Stimulated activated CD8-positive, alpha-beta memory T cell treated with anti-CD3 and anti-CD28 coated beads, Interleukin-12 subunit alpha, Interleukin-12 subunit beta, amount 100 ng/mL, for 4 hours (primary cell): ENCODE measurements at places on chromosomes 12 and 14.

GRCh38 chr12:95083471-95083870, 10.1 kb upstream of the NR2C1 start:
- no peak for DNase-seq

GRCh38 chr12:110174373-110174996, 50.3 kb downstream of the IFT81 start:
- no peak for DNase-seq

- DNase-seq, result no peak
These were observed 1.1 kb upstream of the HOXC4 start for GRCh38 chr12:54052438-54053002.

DNA sequence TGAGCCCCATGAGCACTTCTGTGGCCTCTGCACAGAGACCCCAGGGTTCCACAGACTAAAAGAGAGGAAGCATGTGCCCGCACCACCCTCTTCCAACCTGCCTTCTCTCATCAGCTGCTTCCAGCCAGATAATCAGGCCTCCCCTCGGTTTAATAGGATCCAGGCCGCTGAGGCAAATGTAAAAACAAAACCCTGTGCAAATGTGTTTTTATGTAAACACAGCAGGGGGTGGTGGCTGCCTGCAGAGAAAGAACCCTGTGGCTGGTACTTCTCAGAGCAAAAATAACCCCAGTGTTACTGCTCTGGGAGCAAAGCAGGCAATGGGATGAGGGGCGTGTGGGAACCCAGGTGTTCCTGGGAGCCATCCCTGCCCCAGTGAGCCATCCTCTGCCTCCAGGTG, 46.2 kb downstream of the WSCD2 start:
- DNase-seq, result no peak

DNA sequence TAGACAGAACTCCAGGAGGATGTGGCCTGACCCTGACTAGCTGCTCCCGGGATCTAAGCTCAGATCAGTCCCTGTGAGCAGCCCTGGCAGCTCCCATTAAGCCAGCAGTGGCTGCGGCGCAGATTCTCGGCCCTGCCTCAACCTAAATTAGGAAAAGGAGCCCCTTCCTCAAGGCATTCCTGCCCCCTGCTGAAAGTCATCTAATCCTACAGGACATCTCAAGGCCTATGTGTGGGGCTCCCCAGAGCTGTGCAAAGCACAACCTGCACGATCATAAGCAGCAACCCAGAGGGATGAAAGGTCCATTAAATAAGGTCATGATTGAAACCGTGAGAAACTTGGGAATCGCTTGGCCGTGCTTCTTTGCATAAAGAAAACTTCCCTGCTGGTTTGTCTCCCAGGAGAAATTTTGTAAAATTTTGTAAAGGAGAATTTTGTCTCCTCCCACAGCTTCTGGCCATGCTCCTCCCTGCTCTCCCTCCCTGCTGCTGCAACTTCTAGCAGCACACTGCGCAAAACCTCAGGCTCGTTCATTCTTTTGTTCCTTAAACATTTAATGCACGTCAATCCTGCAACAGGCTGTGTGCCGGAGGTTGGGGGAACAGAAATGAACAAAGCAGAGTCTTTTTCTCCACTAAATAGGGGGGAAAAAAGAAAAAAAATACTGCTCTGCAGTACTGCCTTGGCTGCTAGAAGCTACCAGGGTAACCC, 96.6 kb upstream of the SLC35F4 start:
- DNase-seq, result no peak

GRCh38 chr12:122215771-122216170, 10.1 kb downstream of the DIABLO start:
- no peak for DNase-seq

- DNase-seq, result no peak
These were observed 56.0 kb downstream of the RASSF3 start for GRCh38 chr12:64666054-64666914.

DNA sequence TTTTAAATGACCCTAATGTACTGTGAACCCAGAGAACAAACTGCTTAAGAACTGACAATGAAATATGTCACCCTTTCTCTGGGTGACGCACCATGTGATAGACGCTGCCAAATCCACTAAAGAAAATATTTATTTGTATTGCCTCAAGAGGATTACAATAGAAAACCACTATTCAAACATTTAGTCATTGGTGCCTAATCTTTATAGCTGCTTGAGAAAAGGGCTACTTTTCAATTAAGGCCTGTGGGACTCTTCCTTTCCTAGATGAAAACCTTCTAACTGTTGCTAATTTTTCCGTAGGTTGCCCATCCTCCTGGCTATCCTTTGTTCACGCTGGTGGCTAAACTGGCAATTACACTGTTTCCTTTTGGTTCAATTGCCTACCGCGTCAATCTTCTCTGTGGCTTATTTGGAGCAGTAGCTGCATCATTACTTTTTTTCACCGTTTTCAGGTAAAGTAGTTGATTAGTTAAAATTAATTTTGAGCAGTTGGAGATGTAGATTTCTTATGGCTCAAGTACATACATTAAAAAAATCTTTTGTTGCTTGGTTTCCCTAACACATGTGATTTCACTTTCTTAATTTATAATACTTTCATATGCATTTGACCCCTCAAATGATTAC, 6.0 kb downstream of the TMEM260 start:
- no peak for DNase-seq

DNA sequence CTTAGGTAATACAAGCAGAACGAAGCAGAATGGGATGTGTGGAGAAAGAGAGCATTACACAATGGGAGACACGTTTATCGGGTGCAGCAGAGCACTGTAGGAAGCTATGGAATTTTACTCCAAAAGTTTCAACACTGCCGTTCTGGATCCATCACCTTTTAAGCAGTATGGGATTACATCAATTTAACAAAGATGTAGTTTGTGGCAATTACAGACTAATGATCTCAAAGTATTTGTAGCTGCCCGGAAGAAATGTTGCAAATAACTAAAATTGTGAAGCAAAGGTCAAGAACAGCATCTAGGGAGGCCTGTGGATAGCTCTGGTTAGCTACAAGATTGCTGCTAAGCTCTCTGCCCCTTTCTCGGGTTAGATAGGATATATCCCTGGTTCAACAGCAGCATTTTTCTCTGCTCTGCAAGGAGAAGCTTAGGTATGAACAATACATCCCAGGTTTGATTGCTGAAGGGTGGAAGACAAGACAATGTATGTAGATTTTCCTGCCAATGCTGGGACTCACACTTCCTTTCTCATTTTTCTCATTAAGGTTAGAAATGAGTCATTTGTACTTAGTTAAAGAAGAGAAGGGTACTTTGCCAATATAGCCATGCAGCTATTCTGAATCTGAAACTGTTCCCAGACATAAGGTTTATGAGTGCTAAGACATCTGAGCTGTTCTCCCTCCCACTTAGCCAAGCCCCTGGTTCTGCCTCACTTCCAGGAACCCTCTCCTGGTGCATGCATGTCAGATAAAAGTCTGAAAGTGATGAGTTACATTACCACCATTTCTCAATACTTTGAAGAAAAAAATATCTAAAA, 75.0 kb upstream of the HIF1A start:
- no peak for DNase-seq

DNA sequence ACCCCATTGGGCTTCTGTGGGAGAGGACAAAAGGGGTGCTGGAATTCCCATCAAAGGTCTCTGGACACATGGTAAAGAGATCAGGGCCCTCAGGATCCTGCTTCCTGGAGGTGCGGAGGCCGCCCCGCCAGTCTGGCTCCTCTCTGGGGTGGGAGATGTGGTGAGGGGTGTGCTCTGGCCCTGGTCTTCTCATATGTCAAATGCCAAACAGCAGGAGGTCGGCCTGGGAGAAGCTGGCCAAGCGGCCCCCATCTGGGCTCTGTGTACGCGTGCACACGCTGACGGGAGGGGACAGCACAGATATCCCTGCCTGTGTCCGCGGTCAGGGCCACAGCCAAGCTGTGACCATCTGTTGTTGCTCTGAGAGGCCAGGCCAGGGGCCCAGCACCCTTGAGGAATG, 14.1 kb downstream of the FIGNL2 start:
- DNase-seq, result no peak

- DNase-seq, result no peak
These were observed 114.3 kb downstream of the KSR2 start for GRCh38 chr12:117854339-117855012.

GRCh38 chr14:94360945-94361565, 27.3 kb downstream of the SERPINA1 start:
- no peak for DNase-seq

DNA sequence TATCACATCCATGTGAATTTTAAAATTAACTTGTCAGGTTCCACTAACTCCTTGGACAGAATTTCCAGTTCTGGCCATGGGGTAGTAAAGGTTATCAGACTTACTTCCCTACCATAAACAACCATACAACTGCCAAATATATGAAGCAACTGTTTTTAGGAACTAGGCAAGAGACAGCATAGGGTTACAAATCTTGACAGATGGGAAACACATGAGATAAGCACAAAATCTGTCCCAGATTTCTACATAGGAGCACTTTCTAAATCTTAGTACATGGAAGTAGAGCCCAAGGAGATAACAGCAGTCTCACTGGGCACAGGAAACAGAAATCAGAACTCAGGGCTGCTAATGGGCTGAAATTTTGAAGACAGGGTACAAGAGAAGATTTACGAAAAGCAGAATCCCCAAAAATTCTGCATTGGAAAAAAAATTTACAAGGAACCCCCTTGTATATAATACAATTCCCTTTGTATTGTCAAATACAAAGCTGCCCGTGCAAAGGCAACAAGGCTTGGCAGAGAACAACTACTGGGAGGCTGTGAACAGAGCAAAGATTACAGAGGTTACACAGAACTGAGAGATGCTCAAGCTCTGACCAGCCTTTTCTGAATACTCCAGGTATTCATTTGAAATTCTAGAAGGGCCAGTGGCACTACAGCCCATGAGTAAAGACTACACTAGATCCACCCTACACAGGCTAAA, 43.2 kb downstream of the GALNT4 start:
- no peak for DNase-seq

DNA sequence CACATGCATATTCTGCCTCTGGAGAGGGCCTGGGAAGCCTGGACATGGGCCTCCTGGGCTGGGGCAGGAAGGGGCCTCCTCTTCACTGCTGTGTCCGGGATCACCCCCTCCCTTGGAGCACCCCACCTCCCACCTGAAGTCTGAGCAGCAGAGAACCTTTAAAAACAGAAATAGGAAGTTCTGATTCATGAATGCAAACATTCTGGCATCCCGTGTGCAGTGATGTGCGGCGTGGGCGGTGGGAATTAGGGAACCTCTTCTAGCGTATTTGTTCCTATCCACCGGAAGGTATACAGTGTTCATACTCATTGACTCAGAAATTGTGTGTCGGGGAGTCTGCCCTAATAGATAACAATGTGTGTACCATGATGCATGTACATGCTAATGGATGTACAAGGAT, 46.2 kb downstream of the C14orf132 start:
- DNase-seq, result no peak

DNA sequence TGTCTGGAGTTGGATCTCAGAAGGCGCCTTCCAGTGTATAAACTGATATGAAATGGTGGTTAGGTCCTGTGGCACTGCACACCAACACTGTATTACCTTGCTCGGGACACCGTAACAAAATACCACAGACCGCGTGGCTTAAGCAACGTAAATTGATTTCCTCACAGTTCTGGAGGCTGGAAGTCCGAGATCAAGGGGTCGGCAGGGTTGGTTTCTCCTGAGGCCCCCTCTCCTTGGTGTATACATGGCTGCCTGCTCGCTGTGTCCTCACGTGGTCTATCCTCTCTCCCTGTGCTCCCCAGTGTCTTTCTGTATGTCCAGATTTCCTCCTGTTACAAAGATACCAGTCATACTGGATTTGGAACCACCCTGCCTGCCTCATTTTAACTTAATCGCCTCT, 128.4 kb downstream of the FBXL14 start:
- no peak for DNase-seq

- DNase-seq, result no peak
These were observed 1.4 kb downstream of the PRKD1 start for GRCh38 chr14:29926228-29926627.

- DNase-seq, result no peak
These were observed 37.7 kb upstream of the CRY1 start for GRCh38 chr12:107130830-107131611.

DNA sequence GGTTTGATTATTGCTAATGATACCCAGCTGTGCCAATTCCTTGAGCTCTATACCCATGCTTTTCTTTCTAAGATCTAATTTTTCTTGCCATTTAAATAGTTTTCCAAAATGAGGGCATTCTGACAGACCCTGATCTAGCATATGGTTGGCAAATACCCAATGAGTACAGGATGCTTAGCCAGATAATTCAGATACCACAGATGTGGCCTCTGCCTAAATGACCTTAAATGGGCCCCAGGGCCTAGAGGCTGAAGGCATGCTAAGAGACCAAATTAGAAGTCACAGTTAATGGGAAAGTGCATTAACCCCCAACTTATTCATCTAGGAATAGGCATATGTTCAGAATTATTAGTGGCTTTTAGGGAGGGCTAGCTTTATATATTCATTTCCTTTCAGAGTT, 122.3 kb upstream of the CNOT2 start:
- no peak for DNase-seq

DNA sequence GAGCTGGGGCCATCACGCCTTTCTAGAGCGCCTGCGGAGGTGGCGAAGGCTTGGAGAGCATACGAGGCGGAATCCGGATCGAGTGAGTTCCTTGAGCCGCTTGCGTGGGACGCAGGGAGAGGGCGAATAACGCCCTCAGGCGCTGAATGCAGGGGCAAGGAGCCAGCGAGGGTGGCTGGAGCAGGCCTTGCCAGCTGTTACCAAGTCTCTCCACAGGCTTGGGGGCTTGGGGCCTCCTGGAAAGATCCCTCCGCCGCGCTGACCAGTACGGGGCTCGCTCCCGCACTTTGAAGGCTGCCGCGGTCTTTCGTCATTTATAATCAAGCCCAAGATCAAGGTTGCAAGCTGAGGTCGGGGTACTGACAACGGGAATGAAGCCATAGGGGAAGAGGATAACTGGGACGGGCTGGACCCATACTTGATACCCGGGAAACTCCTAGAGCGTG, 1.2 kb downstream of the FLRT2 start:
- no peak for DNase-seq

DNA sequence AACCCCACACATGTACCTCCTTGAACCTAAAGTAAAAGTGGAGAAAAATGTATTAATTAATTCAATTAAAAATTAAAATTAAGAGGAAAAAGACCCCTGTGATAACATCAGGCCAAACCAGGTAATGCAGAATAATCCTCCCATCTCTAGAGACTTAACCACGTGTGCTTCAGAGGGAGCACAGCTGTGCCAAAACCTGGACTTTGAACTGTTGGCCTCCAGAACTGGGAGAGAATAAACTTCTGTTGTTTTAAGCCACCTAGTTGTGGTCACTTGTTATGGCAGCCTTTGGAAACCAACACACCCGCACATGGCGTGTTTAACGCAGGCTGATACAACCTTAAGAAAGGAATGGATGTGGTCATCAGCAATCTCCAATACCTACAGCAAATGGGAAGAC, 23.8 kb downstream of the OAS2 start:
- no peak for DNase-seq

DNA sequence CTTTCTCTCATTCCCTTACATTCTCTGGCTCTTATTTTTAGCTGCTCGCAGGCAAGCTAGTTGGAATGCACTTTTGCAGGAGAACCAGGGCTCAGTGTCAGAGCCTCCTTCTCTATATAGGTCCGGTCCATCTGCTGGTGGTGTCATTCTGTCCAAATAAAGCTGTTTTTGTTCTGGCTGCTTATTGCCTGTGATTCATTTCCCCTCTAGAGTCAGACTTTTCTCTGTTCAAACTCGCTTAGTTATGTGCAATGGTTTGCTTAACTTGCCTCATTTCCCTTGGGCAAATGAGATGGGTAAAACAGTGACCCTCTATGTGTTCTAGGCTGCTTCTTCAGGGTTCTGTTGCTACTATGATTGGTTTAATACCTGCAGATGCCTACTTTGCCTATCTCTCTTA, 2.9 kb downstream of the SMARCD1 start:
- DNase-seq, result no peak
